ENCODE measurements at places on chromosomes 12 and 14.

DNA sequence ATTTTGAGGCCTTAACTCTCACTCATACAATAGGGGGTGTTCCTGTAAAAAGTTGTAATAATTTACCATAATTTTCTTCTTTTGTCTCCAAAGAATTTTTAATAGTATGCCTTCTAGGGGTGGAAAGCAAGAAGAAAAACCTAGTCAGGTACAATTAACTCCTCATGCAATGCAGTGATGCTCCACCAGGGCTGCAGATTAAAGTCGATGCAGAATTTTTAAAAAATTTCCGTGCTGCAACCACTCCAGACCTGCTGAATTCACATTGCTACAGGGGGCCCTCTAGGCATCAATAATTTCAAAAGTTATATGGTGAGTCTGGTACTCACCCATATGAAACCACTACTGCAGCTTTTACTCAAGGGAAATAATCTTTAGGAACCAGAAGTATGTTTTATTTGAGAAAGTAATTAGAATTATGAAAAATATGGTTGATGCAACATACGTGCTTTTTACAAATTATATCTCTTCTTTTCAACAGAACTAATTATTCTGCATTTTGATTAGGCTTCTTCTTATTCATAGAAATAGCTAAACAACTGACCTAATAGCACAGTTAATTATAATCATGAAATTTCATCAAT, 353.2 kb downstream of the BCAT1 start:
- DNase-seq, result no peak

DNA sequence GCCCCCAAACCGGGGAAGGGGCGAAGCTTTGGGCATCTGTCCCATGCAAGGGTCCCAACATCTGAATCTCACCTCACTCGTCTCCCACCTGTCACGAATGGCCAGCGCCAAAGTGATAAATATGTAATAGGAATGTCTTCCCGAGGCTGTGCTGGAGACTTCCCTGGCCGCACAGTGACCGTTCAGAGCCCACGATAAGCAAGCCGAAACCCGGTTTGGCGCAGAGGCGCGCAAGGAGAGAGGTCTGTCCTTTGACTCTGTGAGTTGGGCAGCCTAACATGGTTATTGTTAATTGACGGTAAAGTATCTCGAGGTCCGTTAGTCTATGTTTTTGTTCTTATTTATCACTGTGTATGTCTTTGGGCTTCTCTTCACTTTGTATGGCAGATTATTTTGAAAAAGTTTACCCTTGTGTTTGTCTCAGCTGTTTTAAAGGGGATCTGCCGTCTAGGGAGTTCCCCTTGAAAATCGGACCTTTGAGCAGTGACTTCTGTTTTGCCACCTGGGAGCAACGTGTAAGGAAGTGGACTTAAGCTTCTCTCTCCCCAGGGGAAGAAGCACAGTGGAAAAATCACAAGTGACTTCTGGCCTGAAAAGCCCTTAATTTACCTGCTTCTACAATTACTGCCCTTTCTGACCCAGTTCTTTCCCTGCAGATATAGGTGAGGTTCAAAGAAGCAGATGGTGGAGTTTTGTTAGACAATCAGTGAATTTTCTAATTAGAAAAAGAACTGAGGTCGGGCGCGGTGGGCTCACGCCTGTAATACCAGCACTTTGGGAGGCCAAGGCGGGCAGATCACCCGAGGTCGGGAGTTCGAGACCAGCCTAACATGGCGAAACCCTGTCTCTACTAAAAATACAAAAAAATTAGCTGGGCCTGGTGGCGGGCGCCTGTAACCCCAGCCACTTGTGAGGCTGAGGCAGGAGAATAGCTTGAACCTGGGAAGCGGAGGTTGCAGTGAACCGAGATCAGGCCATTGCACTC, 1.1 kb upstream of the TM9SF1 start:
- no peak for DNase-seq

DNA sequence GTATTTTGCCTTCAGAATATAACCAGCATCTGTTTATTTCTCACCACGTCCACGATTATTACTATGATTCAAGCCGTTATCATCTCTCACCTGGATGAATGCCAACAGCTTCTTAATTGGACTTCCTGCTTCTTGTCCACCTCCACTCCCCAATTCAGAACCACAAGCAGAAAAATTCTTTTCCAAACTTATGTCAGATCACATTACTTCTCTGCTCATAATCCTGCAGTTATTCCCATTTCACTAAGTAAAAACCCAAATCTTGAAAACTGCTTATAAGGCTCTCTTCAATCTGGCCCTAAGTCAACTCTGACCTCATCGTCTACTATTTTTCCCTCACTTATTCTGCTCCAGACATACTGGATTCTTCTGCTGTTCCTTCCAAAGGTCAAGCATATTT, 2.0 kb downstream of the CRY1 start:
- no peak for DNase-seq

DNA sequence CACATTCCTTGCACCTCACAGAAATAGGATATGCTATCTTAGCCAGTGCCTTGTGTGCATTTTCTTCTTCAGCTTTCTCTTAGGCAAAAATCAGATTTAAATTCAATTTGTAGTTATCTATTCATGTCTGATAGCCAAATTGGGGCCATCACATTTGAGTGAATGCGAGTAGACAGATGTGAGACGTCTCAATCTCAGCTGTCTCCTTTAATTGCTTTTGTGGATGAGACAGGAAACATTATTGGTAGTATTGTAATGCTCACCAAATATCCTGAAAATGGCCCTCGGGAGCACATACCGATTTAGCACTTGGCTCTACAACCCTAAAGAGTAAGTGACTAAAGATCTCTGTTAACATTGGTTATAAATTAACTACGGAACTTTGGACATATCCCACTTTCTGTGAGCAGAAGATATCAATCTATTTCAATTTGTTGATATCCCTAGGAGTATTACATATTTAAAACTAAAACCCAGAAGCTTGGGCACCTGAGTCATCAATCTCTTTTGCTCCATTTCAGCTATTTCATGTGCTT, 1012.5 kb upstream of the TMEM132C start:
- DNase-seq, result no peak

- no peak for DNase-seq
Observed at GRCh38 chr12:111056618-111057521, 136.5 kb upstream of the MYL2 start.

- DNase-seq, result no peak
Observed at GRCh38 chr12:99686142-99686541, 38.6 kb downstream of the GARIN6 start.

GRCh38 chr14:91722386-91722785, 9.5 kb downstream of the CATSPERB start:
- no peak for DNase-seq

GRCh38 chr14:24988760-24989159, 61.2 kb downstream of the STXBP6 start:
- DNase-seq, result no peak

DNA sequence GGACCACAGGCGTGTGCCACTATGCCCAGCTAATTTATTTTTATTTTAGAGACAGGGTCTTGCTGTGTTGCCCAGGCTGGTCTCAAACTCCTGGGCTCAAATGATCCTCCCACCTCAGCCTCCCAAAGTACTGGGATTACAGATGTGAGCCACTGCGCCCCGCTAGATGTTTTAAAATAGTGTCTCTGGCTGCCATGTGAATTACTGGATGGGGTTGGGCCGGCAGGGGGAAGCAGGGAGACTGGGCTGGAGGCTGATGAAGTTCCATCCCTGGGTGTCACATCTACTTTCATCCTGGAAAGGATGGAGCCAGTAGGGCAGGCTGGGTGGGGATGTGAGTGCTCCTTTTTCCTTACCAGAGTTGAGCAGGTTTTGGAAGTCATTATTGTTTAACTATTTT, 46.1 kb downstream of the DNAH10 start:
- DNase-seq, result no peak

DNA sequence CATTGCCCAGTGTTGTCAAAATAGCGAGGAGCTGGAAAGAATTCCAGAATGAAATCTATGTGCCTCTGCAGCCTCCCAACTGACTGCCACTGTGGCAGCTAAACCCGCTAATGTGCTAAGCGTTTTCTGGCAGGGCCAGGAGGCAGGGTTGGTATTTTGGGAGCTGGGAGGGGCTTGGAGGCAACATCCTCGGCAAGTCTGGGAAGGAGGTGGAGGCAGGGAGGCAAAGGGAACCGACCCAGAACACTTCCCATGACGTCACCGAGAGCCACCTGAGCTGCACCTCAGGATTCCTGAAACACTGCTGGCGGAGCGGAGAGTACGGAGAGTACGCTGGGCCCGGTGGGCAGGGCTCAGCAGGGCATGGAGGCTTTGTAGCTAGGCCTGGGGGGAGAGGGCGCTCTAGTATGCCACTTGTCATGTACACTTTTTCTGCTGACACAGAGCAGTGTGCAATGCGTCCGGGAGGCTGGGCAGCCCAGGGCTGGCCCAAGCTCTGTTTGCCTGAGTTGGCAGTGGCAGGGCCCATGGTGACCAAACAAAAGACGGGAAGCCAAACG, 81.5 kb downstream of the DPF3 start:
- no peak for DNase-seq

- no peak for DNase-seq
Observed at GRCh38 chr12:89327486-89328094, 24.7 kb downstream of the DUSP6 start.

DNA sequence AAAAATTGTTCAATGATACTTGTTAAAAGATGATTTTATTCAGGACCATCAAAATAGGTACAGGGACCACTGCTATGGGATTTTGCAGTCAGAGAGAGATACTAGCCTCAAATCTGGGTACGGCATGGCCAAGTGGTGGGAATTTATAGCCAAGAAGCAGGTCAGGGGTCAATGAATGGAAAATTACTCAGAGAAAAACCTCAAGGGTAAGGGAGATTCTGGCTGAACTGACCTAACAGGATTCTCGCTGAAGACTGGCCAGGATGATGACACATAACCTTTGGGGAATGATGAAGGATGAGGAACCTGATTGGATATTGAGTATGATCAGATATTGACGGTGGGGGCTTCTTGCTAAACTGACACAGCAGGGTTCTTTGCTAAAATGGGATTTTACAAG, 32.7 kb downstream of the DEPDC4 start:
- no peak for DNase-seq

DNA sequence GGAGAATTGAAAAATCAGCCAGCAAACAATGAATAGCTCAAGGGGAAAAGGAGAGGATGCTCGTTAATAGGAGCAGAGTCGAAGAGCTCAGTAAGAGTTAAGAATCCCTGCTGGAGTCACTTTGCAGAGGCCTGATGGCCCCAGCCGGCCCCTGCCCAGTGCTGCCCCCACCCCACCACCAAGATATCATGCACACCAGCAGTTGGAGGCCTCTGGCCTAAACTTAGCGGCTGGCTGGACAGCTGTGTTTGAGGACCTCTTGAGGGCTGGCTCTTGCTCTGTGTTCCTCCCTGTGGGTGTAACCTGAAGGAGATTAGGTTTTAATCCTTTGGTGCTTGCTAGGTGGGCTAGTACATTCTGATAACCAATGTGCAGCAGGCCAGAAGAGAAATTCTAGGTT, 142.0 kb downstream of the PLXNC1 start:
- no peak for DNase-seq

GRCh38 chr14:100965296-100965695, 61.8 kb upstream of the RTL1 start:
- no peak for DNase-seq

GRCh38 chr14:90669731-90670130, 146.5 kb downstream of the TTC7B start:
- no peak for DNase-seq

- DNase-seq, result no peak
Observed at GRCh38 chr12:132402831-132403416, 73.5 kb upstream of the GALNT9 start.

DNA sequence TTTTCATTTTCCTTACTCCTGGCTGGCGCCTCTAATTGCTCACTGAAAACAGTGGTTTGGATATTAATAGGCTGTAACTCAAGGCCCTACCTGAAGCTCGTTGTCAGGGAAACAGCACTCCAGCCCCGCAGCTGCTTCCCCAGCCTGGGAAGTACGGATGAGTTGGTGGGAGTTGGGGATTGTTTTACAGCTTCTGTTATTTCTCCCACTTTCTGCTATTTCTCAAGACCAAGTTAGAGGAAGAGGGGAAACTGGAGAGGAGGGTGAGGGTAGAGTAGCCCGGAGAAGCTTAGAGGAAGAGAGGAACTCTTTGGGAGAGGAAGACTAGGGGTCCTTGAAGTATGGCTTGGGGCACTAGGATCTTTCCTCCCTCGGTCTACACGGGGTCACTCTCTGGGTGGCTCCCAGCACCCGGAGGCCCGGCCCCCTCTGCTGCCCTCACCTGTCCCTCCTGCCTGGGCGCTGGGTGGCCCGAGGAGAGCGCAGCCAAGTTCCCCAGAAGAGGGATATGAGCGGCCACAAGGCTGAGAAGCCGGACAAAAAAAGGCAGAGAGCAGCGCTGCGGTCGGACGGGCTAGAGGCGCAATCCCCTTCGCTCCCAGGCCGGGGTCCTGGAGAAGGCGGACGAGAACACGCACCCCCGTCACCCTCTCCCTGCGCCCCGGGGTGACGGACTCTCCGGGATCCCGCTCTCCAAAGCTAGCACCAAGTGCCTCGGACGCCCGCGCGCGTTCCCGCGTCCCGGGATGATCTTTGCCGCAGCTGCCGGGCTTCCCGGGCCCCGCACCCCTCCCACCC, 671 bp downstream of the SPTB start:
- no peak for DNase-seq

GRCh38 chr14:91890291-91890749, 23.0 kb upstream of the TC2N start:
- DNase-seq, result no peak

DNA sequence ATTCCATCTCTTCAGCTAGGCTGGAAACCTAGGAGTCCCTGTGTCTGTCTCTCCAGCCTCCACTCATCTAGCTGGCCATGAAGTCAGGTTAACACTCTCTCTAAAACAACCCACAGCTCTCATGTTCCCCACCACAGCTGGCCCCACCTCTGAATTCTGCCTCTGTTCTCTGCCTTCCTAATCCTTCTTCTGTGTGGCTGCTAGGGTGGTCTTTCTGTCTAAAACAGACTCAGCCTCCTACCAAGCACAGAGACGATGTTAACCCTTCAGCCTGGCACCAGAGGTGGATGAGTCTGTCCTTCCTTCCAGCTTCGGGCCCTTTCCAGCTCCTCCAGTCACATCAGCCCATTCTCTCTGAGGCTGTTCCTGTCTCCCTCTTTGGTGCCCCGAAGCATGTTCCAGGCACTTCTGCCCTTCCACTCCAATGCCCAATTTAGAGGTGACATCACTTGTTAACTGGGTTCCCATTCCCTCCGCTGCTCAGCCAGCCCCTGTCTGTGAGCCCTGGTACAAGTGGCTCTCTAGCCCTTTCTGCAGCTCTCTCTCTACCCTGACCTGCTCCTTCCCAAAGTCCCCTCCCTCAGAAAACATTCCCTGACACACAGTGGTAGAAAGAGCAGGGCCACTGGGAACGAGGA, 9.1 kb downstream of the FIGNL2 start:
- no peak for DNase-seq

DNA sequence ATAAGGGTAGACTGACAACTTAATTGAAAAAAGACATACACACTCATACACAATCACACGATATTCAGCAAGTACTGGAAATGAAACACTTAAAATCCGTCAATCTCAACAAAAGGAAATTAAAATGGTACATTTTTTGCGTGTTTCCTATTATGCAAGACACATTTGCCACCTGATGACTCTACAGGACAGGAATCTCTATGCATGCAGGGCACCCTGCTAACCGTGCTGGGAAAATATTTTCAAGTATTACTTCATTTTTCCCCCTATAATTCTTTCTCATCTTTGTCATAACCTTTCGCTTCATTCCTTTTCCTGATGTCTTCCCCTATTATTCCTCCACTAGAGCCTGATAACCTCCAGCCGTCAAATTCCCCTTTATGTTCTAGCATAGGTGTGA, 150.2 kb downstream of the TMEM132D start:
- no peak for DNase-seq

Measured in activated gamma-delta T cell (primary cell).